ENCODE measurements at places on chromosomes 5 and 9.

DNA sequence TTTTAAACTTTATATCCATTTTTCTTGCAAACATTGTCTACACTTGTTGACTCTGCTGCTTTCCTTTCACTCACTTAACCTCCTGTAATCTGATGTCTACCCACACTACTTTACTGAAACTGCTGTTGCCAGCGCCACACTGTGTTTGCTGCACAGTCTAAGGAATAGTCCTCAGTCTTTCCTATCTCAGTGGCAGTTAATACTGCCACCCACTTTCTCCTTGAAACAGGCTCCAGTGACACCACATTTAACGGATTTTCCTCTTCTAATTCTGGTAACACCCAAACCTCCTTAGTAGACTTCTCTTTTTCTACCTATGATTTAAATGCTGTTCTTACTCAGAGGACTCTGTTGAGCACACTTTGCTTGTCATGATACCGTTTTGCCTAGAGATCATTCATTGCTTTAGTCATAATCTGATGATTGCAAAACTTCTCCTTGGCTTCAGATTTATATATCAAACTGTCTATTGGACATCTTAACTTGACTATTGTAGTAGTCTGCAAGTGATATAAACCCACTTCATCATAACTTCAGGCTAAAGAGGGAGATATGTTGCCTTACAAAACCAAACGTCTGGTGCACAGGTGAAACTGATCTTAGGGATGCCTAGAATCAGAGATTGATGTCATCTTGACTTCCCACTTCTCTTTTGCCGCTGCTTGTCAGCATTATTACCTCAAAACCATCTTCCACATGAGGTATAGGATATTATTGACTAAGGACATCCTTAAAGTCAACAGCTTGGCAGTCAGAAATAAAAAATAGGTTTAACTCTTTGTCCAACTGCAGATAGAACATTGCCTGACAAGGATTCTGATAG is 94.1 kb downstream of the CDC42SE2 start:
- peak overlapping the region; percentile 83 for H3K27ac ChIP-seq
- no peak for DNase-seq
- H3K27me3 ChIP-seq: no peaks in the 10 kb centered on the region
- H3K4me1 ChIP-seq: peaks cover 38% of the 10 kb centered on the region
- H3K4me3 ChIP-seq: peak overlapping the region; percentile 33
- H3K36me3 ChIP-seq: peaks cover 78% of the 10 kb centered on the region

GRCh38 chr9:114346146-114346545 is 16.5 kb downstream of the ORM2 start:
- H3K4me1 ChIP-seq: peaks cover 48% of the 10 kb centered on the region
- peaks cover 96% of the 10 kb centered on the region for H3K36me3 ChIP-seq
- H3K27ac ChIP-seq: peak overlapping the region; percentile 81
- no peak overlapping the region for H3K4me3 ChIP-seq

DNA sequence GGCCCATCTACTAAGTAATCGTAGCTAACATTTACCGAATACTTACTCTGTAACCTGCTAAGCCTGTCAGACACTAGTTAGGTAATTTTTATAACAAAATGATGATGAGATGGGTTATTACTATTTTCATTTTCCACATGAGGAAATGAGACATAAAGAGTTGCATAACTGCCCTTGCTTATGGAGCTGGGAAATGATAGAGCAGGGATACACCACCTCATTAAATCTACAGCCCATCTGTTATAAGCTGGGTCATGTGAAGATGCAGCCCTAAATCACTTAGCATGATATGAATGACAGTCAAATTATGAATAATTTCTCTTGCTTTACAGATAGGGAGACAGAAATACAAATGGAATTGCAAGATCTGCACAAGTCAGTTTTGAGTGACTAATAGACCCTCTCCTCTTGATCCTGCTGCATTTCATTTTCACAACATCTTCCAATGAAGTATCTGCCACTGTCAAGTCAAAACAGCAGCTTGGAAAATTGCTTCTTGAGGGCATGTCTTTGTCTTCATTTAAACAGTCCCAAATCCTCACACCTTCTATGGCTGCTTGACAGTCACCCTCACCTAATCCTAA is 364.7 kb downstream of the PRELID2 start:
- DNase-seq: no peak
- no peaks in the 10 kb centered on the region for H3K4me1 ChIP-seq
- H3K36me3 ChIP-seq: no peaks in the 10 kb centered on the region
- H3K27me3 ChIP-seq: no peaks in the 10 kb centered on the region
- H3K4me3 ChIP-seq: no peak overlapping the region

DNA sequence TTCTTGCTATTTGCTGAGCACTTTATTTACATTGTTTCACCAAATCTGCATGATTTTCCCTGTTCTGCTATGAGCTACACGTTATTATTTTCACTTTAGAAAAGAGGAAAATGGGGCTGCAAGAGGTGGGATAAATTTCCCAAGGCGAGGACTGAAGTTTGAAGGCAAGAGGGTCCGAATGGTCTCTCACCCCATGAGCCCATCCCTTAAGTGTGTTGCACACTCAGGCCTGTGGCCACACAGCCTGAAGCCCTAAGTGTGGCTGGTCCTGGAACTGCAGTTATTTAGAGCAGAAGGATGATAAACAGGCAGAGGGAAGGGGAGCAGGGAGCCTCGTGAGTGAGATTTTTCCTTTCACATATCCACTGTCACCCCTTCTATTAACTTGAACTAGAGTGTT is 7.8 kb downstream of the PDE8B start:
- DNase-seq: no peak
- peaks cover 71% of the 10 kb centered on the region for H3K27me3 ChIP-seq
- no peak overlapping the region for H3K4me3 ChIP-seq
- peaks cover 4% of the 10 kb centered on the region for H3K36me3 ChIP-seq

DNA sequence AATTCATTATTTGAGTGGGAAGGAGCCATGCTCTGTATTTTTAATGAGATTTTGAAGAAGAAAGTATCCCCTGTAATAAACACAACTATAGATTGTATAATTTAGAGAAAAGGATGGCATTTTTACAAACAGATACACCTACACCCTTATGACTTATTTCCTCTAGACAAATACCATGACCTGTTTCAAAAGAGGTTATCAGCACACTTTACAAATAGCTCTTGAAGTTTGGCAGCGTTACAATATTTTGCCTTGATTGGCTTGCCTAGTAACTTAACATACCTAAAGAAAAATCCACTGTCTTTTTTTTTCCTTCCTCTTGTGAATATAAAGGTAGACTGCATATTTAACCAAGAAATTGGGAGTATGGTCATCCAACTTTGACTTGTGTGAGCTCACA is 28.5 kb upstream of the CETN3 start:
- peaks cover 2% of the 10 kb centered on the region for H3K4me1 ChIP-seq
- no peaks in the 10 kb centered on the region for H3K27me3 ChIP-seq
- no peak overlapping the region for H3K27ac ChIP-seq

- peaks cover 65% of the 10 kb centered on the region for H3K36me3 ChIP-seq
- H3K27me3 ChIP-seq: no peaks in the 10 kb centered on the region
- peak overlapping the region; percentile 43 for H3K4me3 ChIP-seq
- peak overlapping the region; percentile 87 for H3K27ac ChIP-seq
- no peak for DNase-seq
- H3K4me1 ChIP-seq: peaks cover 71% of the 10 kb centered on the region
These were observed 98.9 kb downstream of the USP20 start for GRCh38 chr9:129934041-129934591.

- no peak overlapping the region for H3K27ac ChIP-seq
- no peaks in the 10 kb centered on the region for H3K4me1 ChIP-seq
- H3K27me3 ChIP-seq: no peaks in the 10 kb centered on the region
- no peak overlapping the region for H3K4me3 ChIP-seq
- no peaks in the 10 kb centered on the region for H3K36me3 ChIP-seq
These were observed 679.5 kb upstream of the COX7C start for GRCh38 chr5:85938201-85938600.

Data from effector memory CD8-positive, alpha-beta T cell (primary cell).